Activated CD8-positive, alpha-beta memory T cell treated with anti-CD3 and anti-CD28 coated beads for 1 hour (primary cell): ENCODE measurements at places on chromosomes 7 and 10.

DNA sequence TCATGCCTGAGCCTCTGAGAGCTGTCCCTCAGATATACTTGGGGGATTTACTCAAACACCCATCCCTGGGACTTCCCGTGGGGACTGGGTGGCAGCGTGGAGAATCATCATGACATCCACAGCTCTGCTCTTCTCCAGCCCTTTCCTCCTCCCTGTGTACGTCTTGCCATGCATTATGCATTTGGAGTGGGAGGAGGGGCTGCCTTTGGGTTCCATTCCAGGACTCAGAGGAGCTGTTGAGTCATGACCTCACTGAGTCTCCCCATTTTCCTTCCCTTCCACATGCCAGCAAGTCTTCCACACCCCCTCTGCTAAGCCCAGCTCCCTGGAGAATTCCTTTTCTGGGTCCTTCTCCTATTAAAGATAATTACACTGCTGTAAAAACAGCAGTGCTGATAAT, 480.7 kb downstream of the SORCS3 start:
- no peak for DNase-seq

- no peak for DNase-seq
Observed at GRCh38 chr7:6111041-6111440, 79.9 kb downstream of the ANKRD61 start.

GRCh38 chr7:138837627-138838026, 39.6 kb upstream of the ATP6V0A4 start:
- DNase-seq = no peak

- DNase-seq = no peak
Observed at GRCh38 chr7:122306320-122307227, 2.0 kb upstream of the FEZF1 start.

- DNase-seq = no peak
Observed at GRCh38 chr7:20151708-20152456, 65.3 kb downstream of the MACC1 start.

DNA sequence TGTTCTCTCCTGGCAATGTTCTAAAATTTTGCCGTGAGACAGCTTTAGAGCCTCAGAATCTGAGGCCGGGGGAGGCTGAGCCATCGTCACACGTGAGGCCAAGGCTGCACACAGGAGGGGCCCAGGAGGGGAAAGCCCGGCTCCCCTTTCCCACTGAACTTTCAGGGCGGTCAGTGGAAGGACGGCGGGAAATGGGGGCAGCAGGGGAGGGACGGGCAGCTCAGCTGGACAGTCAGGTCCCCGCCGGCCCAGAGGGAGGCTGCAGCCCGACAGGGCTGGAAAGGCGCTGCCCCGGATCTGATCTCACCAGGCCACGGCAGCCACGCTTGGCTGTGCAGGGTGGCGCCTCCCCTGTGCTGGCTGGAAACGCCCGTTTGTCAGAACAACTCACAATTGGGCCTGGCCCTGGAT, 43.3 kb upstream of the ADGRA1 start:
- DNase-seq = no peak

- no peak for DNase-seq
Observed at GRCh38 chr7:112157072-112157471, 49.1 kb downstream of the DOCK4 start.

DNA sequence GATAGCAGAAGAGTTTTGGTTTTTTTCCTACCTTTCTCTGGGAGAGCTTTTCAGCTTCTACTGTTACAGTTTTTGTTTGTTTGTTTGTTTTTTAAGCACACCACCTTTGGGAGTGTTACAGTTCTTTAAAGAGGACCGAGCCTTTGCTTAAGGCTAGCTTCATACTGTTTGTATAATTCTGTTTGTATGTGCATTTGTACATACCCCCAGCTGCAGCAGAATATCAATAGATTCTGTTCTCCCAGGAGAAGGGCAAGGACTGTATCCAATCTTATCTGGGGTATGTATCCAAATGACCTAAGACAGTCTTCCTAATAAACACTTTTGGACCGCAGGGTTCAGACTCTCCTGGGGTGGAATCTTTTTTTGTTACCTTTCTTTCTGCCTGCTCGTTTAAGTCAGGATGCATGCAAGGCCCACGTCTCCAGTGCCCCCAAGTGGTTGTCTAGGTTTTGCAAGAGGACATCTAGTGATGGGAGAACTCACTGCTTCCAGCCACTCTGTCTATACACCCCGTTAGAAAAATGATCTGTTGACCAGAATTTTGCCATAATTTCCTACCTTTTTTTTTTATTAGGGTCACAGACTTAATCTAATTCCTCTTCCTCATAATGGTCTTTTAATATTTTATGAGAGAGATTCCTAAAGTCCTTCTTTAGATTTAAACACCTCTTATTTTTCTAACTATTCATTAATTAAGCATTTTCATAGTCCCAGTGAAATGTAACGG, 23.9 kb downstream of the NRF1 start:
- DNase-seq = peak; percentile 28

DNA sequence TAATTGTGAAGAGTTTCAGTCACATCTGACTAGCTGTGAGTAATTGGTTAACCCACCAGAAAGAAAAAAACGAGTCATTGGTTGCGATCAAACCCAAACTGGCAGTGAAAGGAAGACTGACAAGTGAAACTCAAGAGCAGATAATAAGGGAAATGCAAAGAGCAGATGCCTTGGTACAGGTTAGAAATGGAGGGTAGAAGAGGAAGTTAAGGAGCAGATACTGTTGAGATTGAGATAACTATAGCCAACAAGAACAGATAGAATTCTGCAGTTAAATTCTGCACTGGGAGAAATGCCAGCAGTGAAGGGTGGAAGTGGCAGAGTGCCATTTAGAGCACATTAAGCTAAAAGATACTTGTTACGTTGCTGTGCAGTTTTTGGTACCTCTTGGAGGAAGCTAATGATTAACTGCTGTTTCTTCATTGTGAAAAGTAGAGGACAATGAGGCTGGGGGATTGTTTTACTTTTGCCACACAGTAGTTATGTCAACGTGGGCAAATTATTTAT, 65.8 kb downstream of the CDK13 start:
- DNase-seq = no peak

- no peak for DNase-seq
Observed at GRCh38 chr10:11215471-11215870, 197.8 kb downstream of the CELF2 start.

DNA sequence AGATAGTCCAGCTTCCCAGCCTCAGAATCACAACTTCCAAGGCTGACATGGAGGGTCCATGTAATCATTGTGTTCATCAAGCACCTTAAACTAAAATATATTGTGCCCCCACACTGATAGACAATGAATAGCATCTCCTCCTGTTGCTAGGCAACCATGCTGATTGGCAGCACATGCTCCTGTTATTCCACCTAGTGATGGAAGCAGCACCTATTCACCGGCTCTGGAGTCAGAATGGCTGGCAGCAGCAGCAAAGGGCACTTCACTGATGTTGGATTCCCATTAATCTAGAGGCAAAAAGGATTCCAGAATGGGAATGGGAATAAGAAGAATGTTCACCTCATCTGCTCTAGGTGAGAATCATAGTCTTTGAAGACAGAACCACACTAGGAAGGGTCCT, 55.0 kb downstream of the RELN start:
- no peak for DNase-seq

- no peak for DNase-seq
Observed at GRCh38 chr7:154985230-154985629, 17.7 kb downstream of the PAXIP1 start.

DNA sequence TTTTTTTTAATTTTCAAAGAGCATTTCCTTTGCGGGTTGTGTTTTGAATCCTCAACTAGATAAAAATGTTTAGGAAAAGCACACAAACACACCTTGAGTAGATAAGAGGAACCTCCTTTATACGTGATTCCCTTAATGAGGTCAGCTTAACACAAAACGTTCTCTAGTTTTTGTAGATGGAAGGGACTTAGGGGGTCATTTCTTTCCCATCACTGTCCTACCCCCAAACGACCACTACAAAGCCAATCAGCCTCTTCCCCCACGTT, 1.2 kb downstream of the SUV39H2 start:
- DNase-seq = no peak

DNA sequence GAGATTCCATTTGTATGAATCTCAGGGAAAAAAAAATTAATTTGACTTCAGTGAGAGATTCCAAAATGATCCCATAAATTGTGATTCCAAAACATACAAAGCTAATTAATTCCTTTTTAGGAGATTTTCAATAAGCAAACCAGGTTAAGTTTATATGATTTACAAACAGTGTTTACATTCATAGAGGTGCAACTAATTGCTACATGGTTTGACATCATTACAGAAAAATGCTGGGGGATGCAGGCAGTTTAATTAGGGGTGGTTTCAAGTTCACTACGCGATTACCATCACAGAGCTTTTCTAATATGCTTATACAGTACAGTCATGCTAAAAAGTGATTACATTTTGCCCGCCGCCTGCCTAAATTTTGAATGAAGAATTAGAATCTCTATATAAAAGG, 143.2 kb upstream of the MGMT start:
- DNase-seq = no peak

GRCh38 chr7:5507013-5507412, 83.4 kb upstream of the TNRC18 start:
- no peak for DNase-seq
